Gastrocnemius medialis (tissue), 4 donors: ENCODE measurements at places on chromosomes 2 and 18.

- no peak for DNase-seq
Observed at GRCh38 chr2:98946855-98947254, 10.8 kb upstream of the CRACDL start.

DNA sequence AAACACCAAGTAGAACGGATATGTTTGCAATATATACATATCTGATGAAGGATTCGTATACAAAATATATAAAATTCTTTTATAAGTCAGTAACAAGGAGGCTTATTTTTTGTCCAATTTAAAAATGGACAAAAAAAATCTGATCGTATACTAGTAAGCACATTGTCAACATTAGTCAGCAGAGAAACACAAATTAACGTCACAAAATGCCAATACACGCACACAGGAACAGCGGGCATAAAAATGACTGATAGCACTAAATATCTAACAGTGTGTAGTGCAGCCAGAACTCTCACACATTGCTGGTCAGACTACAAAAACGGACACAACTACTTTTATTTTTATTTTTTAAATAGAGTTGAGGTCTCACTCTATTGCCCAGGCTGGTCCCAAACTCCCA lies 69.5 kb downstream of the LAMA1 start:
- no peak for DNase-seq

GRCh38 chr2:67313536-67313935 lies 83.6 kb upstream of the ETAA1 start:
- DNase-seq = no peak

DNA sequence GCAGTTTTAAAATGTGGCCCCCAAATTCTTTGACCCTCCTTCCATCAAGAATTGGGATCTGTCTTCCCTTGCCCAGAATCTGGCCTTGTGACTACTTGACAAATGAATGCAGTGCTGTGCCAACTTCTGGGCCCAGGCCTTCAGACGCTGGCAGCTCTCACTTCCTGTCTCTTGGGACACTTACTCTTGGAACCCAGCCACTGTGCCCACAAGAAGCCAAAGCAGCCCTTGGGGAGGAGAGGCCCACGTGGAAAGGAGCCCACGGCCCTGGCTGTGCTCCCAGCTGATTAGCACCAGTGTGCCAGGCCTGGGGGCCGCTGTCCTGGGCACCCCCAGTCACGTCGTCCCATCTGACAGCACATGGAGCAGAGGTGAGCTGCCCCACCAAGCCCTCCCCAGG lies 56.6 kb downstream of the RPL37A start:
- peak; percentile 11 for DNase-seq

- no peak for DNase-seq
Observed at GRCh38 chr18:78073275-78073674, 823.6 kb downstream of the GALR1 start.

GRCh38 chr2:142974288-142975024 lies 97.0 kb downstream of the KYNU start:
- no peak for DNase-seq

GRCh38 chr2:23241121-23241520 lies 143.9 kb upstream of the KLHL29 start:
- no peak for DNase-seq

GRCh38 chr2:159275111-159275510 lies 11.4 kb downstream of the WDSUB1 start:
- DNase-seq = no peak

GRCh38 chr2:63057249-63058143 lies 6.9 kb downstream of the OTX1 start:
- no peak for DNase-seq

GRCh38 chr2:172244419-172245130 lies 141.9 kb upstream of the DLX2 start:
- no peak for DNase-seq

- DNase-seq = no peak
Observed at GRCh38 chr2:128416109-128416785, 97.6 kb upstream of the HS6ST1 start.

GRCh38 chr2:24635181-24635580 lies 144.1 kb downstream of the NCOA1 start:
- no peak for DNase-seq

DNA sequence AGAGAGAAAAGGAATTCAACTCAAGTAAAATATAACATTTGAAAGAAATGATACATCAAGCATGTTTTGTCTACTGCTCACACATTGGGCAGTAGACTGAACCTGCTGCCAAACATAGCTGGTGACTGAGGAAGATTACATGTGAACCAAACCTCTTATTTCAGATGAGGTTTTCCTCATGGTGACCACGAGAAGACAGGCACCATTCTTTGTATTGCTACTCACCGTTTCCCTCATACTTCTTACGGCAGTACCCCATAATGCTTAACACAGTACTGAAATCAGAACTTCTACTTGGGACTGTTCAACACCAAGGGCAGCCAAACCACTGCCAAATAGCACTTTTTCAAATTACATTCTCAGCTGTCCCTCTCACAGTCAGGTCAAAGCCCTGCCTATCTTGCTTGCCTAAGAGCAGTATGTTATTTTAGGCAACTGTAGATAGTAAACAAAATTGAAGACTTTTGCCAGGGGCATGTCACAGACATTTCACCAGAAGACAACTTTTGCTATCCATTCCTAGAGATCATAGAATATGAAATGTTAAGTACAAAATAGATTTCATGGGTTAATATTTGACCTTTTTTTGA lies 167.1 kb upstream of the DOK6 start:
- no peak for DNase-seq

GRCh38 chr2:220335591-220335915 lies 708.1 kb downstream of the SLC4A3 start:
- DNase-seq = no peak

GRCh38 chr2:7011356-7012083 lies 94.3 kb downstream of the RNF144A start:
- no peak for DNase-seq

DNA sequence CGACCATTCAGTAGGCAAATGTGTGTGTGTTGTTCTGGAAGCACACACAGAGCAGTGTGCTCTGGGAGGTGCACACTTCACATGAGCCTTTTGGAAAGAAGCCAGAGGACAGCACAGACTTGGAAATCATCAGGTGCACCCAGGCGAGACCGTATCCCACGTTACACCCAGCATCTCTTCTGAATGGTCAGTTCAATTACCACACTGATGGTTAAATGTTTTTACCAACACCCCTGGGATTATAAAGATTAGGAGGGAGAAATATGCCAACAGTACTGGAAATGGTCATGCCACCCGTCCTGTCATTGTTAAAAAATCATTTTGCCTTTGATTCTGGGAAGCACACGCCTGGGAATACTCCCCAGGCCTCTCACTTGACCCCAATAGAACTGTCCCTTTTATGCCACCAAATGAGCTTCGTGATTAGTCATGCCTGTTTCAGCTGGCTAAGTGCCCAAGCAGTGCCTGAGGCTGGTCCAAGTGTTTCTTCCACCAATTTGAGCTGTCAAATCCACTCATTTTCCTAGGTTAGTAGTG lies 183.7 kb downstream of the NRP2 start:
- DNase-seq = no peak

GRCh38 chr2:112699984-112700667 lies 20.7 kb upstream of the NT5DC4 start:
- DNase-seq = no peak

DNA sequence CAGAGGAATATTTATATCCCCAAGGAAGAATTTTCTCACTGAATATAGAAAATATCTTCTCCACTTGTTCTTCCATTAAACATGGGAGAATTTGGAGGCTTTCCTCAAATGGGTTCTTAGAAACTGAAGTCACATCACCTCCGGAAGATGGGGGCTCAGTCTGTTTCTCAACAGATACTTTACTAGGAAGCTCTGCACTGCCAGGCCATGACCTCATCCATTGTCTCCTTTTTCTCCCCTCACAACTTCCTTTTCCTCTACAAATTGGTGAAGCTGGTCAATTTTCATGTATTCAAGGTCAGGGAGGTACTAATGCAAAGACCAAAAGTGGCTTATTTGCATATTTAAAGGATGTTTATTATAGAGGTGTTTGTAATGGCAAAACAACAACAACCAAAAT lies 173.1 kb downstream of the RNF152 start:
- no peak for DNase-seq

DNA sequence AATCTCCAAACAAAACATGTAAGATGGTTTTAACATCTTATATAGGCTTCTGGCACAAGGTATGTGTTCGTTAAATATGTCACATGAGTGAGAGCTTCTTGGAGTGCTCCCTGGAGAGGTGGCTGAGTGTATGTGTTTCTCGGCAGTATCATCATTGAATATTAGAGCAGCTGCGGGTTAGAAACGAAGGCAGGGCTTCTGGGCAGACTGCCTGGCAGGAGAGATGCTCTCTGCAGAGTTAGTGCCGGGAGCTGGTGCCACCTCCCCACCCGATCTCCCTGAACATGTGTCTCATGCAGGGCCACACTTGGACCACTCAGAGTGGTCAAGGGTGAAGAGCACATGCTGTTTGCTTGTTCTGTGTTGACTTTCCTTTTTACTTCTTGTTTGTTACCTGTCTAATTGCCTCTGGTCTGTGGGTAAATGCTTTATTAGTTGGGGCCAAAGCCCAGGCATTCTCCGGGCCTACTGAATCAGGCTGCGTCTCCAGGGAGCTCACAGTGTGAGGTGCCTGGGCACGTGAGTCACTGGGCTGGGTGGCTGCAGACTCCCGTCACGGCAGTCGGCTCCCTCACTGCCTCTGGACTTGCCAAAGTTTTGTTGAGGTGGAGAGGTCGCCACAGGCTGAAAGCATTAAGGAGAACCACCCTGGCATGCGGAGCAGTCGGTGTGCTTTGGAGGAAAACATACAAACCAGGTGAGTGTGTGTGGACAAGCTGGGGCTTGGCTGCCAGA lies 246.6 kb downstream of the FHOD3 start:
- DNase-seq = peak; percentile 20

DNA sequence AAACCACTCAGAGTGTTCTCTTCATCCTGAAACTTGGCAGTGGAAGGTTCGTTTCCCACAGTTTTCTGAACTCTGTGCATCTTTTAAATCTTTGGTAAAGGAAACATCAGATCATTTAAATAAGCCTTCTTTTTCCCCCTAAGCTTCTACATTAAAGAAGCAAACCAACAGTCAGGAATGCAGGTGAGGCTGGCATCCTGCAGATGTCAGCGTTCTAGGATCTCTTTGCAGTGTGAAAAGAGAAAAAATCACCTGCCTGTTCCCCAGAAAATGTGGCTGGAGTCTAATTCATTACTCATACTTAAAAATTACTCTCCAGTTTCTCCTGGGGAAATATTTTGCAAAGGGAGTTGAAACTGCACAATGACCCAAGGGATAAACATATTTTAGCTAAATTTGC lies 64.5 kb upstream of the ZCCHC2 start:
- DNase-seq = no peak

- no peak for DNase-seq
Observed at GRCh38 chr2:208179028-208179609, 10.7 kb downstream of the C2orf80 start.

- no peak for DNase-seq
Observed at GRCh38 chr2:230434677-230435324, 18.8 kb downstream of the SP100 start.

GRCh38 chr2:42118754-42119569 lies 50.2 kb upstream of the EML4 start:
- DNase-seq = no peak

DNA sequence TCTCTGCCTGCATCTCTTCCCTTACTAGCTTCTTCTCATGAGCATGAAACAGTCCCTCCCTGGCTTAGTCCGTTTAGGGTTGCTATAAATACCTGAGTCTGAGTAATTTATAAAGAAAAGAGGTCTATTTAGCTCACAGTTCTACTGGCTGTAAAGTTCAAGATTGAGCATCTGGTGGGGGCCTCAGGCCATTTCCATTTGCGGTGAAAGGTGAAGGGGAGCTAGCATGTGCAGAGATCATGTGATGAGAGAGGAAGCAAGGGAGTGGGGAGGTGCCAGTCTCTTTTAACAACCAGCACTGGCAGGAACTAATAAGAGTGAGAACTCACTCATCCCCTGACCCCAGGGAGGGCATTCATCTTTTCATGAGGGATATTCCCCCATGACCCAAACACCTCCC lies 26.8 kb downstream of the RHBDD1 start:
- DNase-seq = no peak

GRCh38 chr2:6423944-6424343 lies 441.8 kb downstream of the CMPK2 start:
- no peak for DNase-seq

DNA sequence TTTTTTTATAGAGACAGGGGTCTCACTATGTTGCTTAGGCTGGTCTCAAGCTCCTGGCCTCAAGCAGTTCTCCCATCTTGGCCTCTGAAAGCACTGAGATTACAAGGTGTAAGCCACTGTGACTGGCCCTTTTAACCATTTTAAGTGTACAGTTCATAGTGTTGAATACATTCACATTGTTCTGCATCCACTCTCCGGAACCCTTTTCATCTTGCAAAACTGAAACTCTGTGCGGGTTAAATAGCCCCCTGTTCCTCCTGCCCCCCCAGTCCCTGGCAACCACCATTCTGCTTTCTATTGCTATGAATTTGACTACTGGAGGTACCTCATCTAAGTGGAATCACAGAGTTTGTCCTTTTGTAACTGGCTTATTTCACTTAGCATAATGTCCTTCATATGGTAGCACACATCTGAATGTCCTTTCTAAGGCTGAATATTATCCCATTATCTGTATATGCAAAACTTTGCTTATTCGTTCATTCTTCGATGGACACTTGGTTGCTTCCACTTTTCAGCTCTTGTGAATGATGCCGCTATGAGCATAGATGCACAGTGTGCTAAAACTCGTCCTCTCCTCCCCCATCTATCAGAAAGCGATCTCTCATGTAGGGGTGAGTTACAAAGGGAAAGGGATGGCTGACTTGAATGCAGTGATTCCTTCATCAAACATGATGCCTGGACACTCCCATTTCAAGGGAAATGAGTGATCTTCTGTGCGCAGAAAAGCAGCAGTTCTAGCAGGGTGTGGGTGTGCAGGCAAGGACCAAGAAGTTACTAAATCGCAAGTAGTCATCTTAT lies 30.2 kb downstream of the CABLES1 start:
- no peak for DNase-seq

GRCh38 chr2:160092445-160092844 lies 30.0 kb upstream of the PLA2R1 start:
- DNase-seq = no peak

- no peak for DNase-seq
Observed at GRCh38 chr2:165624470-165624800, 154.9 kb downstream of the CSRNP3 start.

DNA sequence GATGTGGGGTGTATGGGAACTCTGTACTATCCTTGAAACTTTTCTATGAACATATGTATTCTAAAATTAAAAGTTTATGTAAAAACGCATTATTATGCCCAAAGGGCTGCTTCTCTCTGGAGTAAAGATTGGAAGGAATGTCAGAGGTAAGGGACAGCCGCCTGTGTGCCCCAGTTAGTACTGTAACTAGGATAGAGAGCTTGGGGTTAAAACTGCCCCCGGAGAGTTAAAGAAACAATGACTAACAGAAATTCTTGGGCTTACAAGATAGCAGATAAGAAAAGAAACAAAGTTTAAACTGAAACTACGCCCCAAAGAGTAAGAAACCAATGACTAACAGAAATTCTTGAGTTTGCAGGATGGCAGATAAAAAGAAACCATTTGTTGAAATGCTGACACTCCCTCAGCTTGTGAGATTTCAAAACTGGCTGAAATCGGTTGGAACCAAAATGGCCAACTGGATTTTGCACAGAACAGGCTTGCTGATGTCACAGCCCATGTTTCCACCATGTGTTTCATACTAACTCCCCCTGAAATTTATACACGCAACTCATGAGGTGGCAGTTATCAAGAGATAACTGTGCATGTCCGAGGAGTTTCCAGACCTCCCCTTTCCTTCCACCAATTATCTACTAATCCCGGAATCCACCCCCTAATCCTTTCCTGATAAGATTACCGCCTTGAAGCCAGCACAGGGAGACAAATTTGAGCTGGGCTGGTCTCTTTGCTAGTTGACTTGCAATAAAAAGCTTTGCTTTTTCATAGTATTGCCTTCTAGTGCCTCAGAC lies 8.7 kb upstream of the TXNDC2 start:
- no peak for DNase-seq
